ENCODE measurements at places on chromosomes 12 and 14.
A peak's percentile ranks its signal among the peaks of the same experiment; 100 is the strongest.

DNA sequence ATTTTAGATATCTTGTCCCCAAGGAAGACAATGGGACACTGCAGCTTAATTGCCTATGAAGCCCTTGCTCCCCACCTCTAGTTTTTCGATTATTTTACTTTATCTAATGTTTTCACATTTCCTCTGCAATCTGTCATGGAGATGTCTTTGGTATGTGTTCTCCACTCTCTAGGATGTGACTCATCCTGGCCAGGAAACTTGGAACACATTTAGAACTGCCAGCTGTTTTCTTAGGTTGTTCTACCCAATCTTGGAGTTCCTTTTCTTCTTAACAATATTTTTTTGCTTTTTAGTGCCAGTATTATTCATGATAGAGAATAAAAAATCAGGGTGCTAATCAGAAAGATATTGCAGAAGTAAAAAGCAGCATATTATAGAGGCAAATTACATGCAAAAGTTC is 101.7 kb upstream of the CLEC14A start:
- DNase-seq = no peak

DNA sequence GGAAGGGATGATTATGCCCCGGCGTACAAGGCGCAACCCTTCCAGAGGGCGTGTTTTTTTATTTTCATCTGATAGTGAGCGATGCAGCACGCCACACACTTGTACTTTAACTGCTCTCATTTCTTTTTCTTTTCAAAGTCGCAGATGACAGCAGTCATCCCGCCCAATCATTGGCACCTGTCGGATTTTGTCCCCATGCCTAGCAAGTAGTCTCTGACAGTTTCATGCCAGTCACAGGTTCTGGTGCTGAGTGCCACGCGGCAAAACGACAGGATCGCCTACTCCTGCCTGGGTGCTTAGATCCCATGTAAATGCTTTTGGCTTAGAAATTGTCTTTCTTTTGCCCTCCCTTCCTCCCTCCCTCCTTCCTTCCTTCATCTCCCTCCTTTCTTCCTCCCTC is 117.7 kb downstream of the GLT1D1 start:
- DNase-seq = no peak

DNA sequence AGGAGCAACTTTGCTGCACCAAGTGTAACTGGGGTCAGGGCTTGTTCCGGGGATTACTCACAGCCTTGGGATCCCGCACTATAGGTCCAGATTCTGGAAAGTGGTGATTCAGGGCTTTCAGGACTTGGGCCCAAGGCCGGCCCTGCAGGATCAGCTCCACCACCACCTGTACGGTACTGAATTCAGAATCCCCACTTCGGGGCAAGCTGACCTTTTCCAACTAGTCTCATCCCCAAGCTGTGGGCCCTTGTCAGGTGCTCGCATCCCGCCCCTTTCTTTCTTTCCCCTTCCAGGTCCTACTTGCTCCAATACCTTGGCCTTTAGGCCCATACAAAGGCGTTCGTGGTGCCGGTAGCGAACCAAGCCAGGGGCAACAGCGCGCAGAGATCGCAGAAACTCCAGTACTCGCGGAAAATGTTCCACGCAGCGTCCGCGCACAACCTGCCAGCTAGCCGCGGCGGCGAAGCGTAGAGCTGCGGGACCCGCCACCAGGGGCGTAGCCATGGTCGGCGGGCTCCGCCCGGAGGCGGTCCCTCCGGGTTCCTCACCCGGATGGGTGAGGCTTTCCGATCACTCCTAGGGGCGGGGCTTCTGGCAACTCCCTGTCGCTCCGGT is 487 bp downstream of the TINF2 start:
- DNase-seq = no peak

DNA sequence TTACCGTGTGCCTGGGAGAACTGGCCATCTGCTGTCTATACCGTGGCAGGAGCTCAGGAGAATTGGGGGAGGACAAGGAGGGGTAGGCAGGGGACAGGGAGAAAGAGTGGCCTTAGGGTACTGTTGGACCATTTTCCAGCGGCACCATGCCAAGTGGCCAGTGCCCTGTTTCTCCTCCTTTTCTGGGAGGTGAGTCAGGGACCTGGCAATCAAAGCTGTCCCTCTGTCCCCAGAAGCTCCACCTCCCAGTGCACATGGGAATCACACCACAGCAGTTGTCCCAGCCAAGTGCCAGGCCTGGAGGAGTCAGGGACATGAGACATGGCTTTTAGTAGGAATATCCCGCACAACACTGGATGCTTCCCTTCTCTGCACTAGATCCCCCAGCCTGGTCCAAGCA is 118.0 kb downstream of the GCH1 start:
- DNase-seq = no peak

DNA sequence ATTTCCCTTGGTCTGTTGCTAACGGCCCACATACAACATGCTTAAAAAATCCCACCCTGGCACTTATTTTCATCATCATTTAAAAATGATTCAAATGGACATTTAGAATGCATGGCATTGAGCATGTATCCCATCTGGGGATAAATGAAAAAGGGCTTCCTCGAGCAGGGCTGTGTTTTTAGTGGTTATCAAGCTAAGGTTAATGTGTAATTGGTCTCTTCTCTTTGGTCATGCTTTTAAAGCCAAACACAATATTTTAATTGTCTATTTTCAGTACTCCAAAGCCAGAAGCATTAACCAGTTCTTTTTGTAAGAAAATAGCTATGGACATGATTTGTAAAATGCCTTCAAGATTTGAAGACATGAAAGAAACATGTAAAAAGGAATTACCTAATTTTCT is 1.9 kb upstream of the TRHDE start:
- no peak for DNase-seq

DNA sequence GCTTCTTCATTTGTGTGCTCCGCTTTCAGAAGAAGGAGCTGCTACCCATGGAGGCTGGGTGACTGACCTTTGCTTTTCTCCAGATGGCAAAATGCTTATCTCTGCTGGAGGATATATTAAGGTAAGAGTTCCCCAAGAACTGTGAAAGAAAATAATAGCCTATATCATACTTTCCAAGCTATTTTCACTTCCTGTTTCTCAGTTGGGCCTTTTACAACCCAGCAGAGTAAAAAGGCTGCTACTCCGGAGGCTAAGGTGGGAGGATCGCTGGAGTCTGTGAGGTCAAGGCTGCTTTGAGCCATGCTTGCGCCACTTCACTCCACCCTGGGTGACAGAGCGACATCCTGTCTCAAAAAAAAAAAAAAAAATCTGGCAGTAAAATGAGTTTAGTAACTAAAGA is 82.1 kb downstream of the APAF1 start:
- no peak for DNase-seq

DNA sequence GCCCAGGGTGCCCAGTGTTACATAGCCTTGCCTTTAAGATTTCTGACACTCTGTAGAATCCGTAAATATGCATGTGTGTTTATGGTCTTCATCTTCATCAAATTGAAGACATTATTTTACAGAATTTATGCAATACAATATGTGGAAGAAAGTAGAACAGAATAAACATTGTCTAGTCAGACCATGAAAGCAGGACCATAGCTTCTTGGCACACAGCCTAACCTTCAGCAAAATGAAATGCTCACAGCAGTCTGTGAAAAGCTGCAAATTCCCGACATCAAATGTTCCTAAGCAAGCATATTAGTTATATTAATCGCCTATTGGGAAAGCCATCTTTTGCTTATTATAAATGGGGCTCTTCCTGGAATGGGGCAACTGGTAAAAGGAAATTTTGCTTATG is 111.3 kb upstream of the GARIN2 start:
- DNase-seq = no peak

GRCh38 chr14:97640031-97640430 is 842.8 kb downstream of the VRK1 start:
- no peak for DNase-seq

GRCh38 chr12:91383099-91383498 is 200.5 kb upstream of the DCN start:
- DNase-seq = no peak

- DNase-seq = peak; percentile 39
Observed at GRCh38 chr14:32939254-32940065, 781 bp downstream of the NPAS3 start.

- peak; percentile 29 for DNase-seq
Observed at GRCh38 chr14:52950898-52951680, at the start of gene FERMT2. FERMT2 (minus strand) TSS chr14:52951050; CDS start chr14:52950568, 482 bp downstream.

GRCh38 chr12:21989819-21990412 is 48.7 kb upstream of the ABCC9 start:
- DNase-seq = no peak

DNA sequence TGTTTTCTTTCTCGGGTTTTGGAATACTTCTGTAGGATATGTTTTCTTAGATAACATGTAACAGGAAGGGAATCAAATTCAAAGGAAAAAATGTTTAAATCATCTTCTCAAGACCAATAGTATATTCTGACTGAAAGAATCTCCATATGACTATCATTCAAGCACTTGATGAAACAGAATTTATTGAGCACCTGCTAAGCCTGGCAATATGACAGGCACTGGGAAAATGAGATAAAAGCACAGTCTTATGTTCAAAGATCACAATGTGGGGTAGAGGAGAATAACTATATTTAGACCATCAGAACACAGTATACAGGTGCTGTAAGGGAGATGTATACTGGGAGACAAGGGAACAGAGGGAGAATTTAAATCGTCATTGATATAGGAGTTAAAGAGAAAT is 19.1 kb upstream of the TMEM30B start:
- DNase-seq = no peak

DNA sequence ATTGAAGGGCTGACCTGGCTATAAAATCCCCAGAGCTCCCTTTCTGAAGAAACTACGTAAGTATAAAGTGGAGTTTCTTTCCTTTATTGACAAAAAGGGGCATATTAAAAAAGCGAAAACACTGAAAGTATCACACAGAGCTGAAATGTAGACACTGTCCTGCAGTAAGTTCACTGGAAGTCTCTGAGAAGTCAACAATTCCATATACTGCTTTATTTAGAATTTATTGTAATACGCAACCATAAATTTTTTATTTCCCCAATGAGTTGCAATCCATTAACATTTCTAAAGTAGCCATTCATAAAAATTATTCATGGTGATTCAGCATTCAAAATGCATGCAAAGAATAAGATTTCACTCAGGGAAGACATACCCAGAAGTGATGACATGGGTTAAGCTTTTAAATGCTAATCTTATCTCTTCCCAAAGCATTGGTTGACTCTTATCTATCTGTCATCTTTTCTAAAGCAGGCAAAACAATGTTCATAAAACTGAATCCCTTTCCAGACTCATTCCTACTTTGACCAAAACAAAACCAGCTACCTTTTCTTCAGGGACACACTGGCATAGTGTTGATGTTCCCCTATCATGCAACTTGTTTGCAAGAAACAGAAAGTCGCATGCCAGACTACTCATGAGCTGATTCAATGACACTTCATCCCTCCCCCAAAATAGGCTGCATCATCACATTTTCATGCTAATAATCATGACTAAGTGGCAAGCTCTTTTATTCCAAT is 17.3 kb downstream of the KITLG start:
- DNase-seq = no peak

- DNase-seq = no peak
Observed at GRCh38 chr14:73238941-73239340, 1.6 kb downstream of the PAPLN start.

GRCh38 chr12:40718878-40719372 is 26.7 kb downstream of the CNTN1 start:
- no peak for DNase-seq

- DNase-seq = no peak
Observed at GRCh38 chr14:80212023-80212397, 706 bp upstream of the DIO2 start.

DNA sequence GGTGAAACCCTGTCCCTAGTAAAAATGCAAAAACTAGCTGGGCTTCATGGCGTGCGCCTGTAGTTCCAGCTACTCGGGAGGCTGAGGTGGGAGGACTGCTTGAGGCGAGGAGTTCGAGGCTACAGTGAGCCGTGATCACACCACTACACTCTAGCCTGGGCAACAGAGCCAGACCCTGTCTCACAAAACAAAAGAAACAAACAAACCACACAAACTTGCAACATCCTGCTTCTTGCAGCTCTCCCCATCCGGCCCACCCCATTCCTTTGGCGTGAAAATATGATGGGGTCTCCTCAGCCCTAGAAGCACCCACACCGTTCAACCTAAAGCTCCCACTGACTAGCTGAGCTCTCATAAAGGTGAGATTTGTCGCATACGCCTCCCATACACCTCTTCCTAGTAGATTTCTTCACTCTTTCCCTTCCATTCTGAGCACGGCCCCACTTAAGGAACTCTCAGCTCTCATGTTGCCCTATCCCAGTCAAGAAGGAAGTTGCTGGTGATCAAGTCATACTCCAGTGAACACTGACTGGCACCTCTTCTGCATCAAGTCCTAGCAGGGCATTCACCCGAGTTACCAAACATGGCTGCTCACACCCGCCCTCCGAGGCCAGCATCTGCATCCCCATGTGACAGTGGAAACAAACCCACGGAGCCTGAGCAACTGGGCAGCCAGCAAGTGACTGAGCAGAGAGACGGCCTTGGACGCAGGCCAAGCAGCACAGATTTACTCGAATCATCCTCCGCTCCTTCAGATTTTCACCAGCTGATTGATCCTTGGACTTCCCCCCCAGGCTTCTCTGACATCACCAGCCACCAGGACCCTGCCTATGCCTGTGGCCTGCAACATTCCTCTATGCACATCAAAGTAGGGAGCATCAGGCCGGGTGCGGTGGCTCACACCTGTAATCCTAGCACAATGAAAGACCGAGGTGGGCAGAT is 18.9 kb upstream of the CD27 start:
- DNase-seq = peak; percentile 68

DNA sequence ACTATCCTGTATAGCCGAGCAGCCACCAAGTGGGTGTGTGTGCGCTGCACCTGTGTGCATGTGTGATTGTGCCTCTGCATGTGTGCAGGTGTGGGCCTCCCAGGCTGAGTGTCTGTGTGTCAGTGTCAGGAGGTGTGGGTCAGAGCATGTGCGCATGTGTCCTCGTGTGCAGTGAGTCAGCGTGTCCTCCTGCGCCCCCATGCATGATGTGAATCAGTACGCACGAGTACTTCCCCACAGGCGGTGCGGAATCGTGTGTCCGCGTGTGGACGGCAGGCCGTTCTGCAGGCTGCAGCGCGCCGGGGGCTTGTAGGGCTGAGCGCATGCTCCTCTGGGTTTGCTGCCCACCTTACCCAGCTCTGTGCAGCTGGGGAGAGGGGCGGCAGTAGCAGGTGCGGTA is 34.2 kb downstream of the DTX1 start:
- DNase-seq = no peak

DNA sequence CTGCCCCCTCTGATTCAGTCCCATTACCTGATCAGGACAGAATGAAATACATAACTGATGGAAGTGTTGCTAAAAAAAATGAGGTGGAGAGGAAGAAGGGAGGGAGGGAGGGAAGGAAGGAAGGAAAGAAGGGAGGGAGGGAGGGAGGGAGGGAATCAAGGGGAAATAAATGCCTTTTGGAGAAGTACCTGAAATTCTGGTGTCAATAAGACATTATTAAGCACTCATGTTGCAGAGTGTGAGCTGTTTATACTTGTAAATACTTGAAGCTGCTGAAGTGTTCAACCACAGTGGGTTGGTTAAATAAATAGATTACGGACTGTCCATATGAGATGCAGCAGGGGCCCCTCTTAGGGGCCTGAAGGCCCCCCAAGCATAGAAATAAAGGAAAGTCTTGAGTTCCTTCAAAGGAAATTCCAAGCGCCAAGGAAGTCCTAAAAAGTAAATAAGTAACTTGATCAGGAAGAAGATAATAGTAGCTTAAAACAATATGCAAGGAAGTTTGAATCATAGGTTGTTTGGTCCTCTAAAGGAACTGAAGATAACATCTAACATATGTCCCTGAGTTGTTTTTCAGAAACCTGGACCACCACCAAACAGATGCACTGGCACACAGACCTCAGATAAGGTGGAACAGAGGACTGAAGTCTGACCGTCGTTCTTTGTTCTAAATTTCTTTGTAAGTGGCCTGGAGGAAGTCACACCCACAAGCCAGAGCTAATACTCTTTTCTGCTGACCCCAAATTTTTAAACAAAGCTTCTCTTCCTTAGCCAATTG is 110.8 kb downstream of the SEC23A start:
- no peak for DNase-seq
